ENCODE measurements at places on chromosomes 7 and 10.

DNA sequence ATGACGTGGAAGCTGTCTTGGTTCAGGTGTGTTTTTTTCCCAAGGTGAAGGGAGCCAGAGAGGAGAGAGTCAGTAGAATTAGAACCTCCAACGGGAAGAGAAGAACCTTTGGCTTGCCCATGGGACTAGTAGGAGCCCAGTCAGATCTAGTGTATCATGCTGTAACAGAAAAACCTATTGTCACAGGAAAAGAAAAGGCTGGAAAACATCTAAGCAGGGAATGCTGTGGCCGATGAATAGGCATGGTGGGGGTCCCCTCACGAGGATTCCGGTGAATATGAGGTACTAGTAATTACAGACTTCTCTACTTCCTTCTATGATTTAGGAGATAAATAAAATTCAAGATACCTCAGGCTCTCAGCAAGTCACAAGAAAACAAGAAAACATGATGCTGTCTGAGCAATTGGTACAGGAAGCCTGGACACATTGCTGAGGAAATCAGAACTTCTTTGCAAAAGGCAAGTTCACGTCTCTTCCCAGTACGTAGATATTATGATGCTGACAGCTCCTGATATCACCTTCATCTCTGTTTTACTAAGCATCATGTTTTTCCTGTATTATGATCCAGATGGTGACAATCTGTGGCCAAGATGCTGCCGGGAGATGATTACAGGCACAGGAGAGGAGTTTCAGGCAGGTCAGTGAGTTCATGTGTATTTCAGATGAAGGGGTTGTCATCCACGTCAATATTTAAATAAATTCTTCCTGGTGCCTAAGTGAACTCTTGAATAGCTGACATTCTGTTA is 54.3 kb upstream of the NPY start:
- DNase-seq = no peak

- DNase-seq = no peak
These were observed 80.1 kb downstream of the SVIL start for GRCh38 chr10:29554660-29555059.

- peak; percentile 24 for DNase-seq
These were observed 937 bp downstream of the DDX56 start for GRCh38 chr7:44572771-44573170.

GRCh38 chr10:78579995-78580394 is 488.8 kb upstream of the ZMIZ1 start:
- no peak for DNase-seq

DNA sequence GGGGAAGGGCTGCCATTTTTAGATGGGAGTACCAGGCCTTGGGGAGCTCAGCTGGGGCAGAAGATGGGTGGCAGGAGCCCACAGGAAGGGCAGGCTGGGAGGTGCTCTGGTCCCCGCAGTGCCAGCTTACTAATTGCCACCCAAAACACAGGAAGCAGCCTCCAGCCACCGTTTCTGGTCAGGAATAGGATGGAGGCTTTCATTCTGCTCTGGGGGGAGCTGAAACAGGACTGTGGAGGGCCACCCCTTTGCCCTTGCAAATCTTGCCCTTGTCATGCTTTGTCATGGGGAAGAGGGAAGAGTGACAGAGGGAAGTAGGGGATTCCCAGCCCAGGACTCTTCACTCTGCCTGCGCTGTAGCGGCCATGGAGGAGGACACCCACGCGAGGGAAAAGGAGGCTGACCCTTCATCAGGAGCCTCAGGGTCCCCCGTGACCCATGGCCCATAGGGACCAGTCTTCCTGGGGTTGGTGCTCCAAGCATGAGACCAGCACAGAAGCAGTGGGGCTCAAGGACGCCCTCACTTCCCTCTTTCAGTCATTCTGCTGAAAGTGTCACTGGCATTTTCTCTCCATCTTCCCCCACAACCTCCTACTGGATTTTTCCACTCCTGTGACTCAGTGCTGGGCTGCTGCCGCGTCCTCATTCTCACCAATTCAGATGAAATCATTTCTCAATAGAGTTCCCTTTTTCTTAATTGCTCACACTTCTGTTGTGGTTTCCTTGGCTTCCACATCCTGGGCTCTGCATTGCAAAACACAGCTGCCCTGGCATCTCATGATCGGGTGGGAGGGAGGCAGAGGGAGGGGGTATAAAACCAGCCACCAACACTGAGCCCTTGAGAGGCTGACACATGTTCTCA is 61.9 kb downstream of the MKI67 start:
- DNase-seq = no peak

GRCh38 chr10:93458821-93459257 is 23.3 kb downstream of the MYOF start:
- no peak for DNase-seq

GRCh38 chr7:136348142-136348541 is 371.0 kb upstream of the MTPN start:
- no peak for DNase-seq

- no peak for DNase-seq
These were observed 88.8 kb downstream of the JCAD start for GRCh38 chr10:29970576-29970975.

- no peak for DNase-seq
These were observed 34.3 kb upstream of the DNAH11 start for GRCh38 chr7:21508538-21508937.

DNA sequence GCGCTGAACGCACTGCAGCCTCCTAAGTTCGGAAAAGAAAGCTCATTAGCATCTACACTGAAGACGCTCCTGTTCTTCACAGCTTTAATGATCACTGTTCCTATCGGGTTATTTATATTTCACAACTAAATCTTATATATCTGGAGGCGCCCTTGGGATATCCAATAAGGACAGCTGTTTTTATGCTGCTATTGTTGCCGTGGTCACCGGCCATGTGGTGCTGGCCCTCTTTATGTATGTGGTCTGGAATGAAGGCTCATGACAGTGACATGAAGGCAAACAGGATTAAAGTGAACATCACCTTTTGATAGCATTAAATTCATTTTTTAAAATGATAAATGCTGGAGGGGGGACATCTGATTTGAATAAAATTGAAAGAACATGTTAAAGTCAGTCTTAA is 8.8 kb downstream of the BLVRA start:
- peak; percentile 45 for DNase-seq

DNA sequence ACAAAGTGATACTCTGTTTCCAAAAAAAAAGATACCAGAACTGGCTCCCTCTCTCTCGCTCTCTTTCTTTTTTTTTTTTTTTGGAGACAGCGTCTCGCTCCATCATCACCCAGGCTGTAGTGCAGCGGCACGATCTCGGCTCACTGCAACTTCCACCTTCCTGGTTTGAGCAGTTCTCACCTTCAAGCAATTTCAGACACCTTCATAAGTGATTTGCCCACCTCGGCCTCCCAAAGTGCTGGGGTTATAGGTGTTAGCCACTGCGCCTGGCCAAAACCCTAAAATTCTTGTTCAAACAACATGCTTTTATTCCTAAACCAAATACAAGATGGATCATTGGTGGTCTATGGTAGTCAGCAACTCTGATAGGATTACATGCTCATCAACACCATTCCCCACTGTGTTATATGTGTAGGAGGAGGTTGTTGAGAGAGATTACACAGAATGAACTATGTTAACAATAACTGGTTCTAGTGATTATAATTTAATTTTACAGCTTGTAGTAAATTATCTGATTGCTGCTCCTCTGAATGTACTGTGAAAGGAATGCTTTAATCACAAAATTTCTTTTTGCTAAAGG is 15.5 kb downstream of the ACBD5 start:
- no peak for DNase-seq

DNA sequence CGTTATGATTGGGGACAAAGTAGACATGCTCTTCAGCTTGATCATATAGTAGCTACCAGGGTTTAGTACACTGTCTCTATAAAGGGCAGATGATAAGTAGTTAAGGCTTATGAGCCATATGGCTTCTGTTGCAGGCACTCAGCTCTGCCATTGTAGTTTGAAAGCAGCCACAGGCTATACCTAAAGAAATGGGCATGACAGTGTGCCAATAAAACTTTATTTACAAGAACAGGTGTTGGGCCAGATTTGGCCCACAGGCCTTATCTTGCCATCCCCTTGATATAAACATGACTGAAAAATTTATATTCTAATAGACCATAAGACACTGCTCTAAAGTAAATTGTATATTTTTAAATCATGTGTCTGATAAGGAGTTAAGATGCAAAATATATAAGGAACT is 36.6 kb downstream of the GRK5 start:
- no peak for DNase-seq

- no peak for DNase-seq
These were observed 706.0 kb upstream of the AUTS2 start for GRCh38 chr7:68892236-68892635.

DNA sequence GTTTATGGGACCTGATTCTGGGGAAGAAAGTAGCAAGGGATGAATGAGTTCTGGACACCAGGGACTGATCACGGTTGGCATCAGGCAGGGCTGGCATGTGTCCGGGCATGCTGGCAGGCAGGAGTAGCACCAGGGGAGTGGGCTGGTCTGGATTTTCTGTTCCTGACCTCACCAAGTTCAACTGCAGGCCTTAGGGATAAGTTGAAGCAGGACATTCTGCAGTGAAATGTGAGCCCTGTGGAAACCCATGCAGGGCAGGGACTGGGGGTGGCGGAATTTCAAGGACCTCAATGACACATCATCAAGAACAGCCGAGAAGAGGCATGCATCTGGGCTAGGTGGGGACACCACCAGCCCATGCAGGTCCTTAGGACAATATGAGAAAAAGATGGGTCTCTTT is 80.2 kb upstream of the ADAM12 start:
- no peak for DNase-seq

- no peak for DNase-seq
These were observed 3.6 kb upstream of the MTPN start for GRCh38 chr7:135980665-135981180.

- DNase-seq = no peak
These were observed 1.2 kb downstream of the ARL3 start for GRCh38 chr10:102712843-102713538.

- DNase-seq = peak; percentile 13
These were observed 51.0 kb upstream of the PPP2R2D start for GRCh38 chr10:131849591-131850382.

GRCh38 chr10:131591936-131592335 is 280.4 kb upstream of the TCERG1L start:
- no peak for DNase-seq

- peak; percentile 55 for DNase-seq
These were observed 132.6 kb downstream of the NRBF2 start for GRCh38 chr10:63265683-63266235.

GRCh38 chr10:125029584-125030242 is 87.8 kb downstream of the ZRANB1 start:
- no peak for DNase-seq

GRCh38 chr7:134767520-134768168 is 11.8 kb upstream of the CALD1 start:
- no peak for DNase-seq

- DNase-seq = no peak
These were observed 447 bp downstream of the RSU1 start for GRCh38 chr10:16816830-16817124.

GRCh38 chr10:101331956-101332355 is 22.0 kb upstream of the BTRC start:
- DNase-seq = no peak

- DNase-seq = no peak
These were observed 1.9 kb upstream of the EPHA1 start for GRCh38 chr7:143410521-143411004.

- no peak for DNase-seq
These were observed 622.2 kb downstream of the POM121L12 start for GRCh38 chr7:53657586-53657985.

DNA sequence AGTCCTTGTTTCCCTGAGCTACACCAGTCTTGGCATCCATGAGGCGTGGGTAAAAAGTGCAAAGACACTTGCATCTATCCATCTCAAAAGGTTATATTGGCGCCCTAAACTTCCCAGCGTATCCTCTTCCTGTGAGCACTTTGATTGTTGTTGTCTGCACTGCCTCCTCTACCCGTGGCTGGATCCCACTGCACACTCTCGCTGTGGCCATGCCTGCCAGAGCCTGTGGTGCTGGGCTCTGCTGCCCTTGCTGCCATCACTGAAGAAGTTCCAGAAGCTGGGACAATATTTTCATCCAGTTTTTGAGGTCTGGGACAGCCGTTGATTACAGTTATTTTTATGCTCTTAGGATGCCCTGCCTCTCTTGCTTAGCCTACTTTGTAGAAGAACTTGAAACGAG is 85.3 kb upstream of the PCGF5 start:
- no peak for DNase-seq

DNA sequence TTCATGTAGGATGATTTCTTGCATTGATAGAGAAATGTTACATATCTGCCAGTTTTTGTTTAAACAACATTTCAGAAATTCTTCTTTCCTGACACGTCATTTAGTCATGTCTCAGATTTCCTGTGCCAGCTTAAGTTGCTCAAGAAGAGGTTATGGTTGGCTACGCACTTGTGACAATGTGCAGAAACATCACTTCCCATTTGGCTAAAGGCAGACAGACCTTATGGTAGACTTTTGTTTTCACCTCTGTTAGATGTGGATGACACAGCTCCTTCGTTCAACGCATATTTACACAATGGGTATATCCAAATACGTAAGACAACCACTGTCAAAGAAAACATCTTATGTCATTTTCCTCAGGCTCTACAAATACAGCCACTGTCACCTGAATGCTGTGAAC is 125.8 kb downstream of the DOCK4 start:
- no peak for DNase-seq

DNA sequence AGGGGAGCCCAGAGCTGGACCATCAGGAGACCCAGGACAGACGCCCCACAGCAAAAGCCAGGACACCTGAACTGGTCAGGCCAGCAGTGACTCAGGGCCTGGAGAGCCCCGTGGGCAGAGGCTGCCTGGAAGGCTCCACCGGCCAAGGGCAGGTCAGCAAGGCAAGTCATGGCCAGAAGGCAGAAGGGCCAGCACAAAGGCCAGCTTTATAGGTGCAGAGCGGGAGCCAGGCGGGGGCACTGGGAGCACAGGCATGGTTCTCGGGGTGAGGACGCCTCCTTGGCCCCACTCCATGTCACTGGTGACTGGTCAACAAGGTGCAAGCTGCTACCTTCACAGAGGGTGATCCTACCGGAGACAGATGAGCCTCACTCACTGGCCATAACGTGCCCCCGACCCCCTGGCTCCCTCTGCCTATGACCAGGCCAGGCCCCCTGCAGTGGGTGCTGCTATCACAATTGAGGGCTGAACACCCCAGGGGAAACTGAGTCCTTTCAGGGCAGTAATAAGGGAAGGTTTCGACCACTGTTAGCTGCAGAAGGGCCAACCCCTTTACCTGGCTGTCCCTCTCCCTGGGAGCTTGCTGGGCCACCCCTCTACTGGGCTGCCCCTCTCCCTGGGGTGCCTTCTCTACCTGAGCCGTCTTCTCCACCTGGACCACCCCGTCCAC is 317.4 kb downstream of the PTPRN2 start:
- no peak for DNase-seq

GRCh38 chr7:99366646-99367045 is 7.9 kb upstream of the ARPC1B start:
- no peak for DNase-seq

GRCh38 chr10:124123156-124123555 is 29.8 kb upstream of the CHST15 start:
- DNase-seq = no peak

- DNase-seq = no peak
These were observed 967 bp downstream of the ELFN1 start for GRCh38 chr7:1670894-1671593.

- DNase-seq = no peak
These were observed 705.9 kb downstream of the MAGI2 start for GRCh38 chr7:78747592-78747991.

- no peak for DNase-seq
These were observed 551.0 kb upstream of the FOXK1 start for GRCh38 chr7:4131063-4131462.

GRCh38 chr7:111261496-111261895 is 170.6 kb downstream of the LRRN3 start:
- no peak for DNase-seq

GRCh38 chr10:30842185-30842584 is 189.5 kb downstream of the ZNF438 start:
- DNase-seq = no peak
